Stimulated activated CD8-positive, alpha-beta memory T cell treated with anti-CD3 and anti-CD28 coated beads, Interleukin-2, amount 100 ng/mL, for 48 hours (primary cell): ENCODE measurements at places on chromosomes 3 and 15.

DNA sequence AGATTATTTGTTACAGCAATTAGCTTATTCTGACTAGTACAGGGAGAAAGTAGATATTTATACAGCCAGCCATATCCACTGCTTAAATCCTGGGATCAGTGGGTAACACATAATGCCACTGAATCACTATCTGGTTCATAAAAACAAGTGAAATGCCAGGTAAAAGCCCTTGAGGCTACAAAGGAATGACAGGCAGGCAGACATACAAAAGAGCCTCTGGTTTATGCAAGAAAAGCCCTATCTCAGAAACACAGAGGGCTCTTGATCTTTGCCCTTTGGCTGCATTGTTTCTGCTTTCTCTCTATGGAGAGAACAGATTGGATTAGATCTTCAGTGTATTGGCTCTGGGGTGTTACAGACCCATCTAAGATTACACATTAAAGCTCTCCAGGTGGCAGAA lies 115.4 kb upstream of the GADL1 start:
- no peak for DNase-seq

GRCh38 chr15:62491642-62492041 lies 326.6 kb upstream of the C2CD4B start:
- no peak for DNase-seq

DNA sequence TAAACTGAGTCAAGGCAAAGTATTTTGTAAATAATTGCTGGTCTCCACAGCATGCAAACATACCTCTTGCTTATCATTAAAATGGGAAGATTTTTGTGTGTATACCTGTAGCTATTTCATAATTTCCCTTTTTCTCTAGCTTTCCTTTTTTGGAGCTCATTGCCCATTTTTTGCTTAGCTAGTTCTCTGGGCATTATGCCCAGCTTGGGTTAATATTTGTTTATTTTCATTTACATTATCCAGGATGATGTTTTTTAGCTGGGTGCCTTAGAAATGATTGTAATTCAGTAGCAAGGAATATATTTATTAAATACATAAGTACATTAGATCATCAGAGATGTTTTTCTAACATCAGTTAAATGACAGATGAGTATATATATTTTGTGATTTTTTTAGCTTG lies 1271.7 kb upstream of the GBE1 start:
- no peak for DNase-seq

GRCh38 chr15:39365161-39365560 lies 215.7 kb upstream of the THBS1 start:
- no peak for DNase-seq

GRCh38 chr15:28897861-28898585 lies 12.2 kb downstream of the APBA2 start:
- DNase-seq, result no peak

DNA sequence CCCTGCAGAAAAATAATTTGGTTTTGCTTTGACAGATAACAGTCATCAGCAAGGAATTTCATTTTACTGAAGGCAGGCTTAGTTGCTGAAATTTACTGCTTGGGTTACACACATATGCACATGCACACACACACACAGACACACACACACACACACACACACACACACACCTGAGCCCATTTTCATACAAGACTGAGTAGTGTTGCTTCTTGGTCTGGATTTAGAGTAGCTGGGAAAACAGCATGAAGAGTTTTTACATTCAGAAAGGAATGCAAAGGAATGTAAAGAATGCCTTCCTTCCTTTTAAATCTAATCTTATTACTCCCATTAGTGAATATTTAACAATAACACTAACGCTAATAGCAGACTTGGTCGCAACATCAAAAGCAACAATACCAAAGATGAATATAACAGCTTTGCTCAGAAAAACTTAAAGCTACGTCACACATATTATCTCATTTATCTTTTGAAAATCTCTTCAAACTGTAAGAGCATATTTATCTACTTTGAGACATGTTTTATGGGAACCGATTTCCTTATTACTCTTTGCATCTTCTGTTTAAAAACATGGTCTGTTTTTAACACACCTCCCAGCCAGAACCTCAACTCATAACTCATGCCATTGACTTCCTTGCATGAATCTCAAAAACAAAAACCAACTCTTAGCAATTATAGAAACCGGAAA lies 32.5 kb downstream of the RFTN1 start:
- DNase-seq, result no peak

DNA sequence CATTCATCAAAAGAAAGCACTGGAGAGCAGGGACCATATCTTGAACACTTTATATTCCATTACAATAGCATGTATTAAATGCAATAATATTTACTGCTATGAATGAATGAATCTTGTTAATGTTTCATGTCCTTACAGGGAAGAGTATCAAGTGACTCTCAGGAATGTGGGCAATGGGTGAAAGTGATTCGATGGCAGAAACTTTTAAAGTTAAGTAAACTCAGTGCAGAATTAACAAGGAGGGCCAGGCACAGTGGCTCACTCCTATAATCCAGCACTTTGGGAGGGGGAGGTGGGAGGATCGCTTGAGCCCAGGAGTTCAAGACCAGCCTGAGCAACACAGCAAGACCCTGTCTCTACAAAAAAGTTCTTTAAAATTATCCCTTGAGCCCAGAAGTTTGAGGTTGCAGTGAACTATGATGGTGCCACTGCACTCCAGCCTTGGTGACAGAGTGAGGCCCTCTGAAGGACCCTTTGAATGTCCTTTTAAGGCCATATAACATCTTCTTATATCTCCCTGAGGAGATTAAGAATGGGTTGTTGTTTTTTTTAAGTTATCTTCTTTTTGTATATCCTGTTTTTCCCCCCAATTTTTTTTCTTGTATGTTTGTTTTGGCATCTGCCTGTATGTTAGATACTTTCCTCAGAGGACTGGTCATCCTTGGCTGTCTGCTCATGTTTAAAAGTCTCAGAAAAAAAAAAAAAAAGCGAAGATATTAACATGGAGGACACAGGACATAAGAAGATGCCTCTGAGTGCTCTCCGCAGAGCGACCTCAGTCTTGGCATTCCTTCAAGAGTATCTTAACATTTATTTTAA lies 9.6 kb upstream of the FSIP1 start:
- DNase-seq, result no peak

- DNase-seq, result no peak
Measured at GRCh38 chr3:13333236-13333897, 86.8 kb downstream of the NUP210 start.

DNA sequence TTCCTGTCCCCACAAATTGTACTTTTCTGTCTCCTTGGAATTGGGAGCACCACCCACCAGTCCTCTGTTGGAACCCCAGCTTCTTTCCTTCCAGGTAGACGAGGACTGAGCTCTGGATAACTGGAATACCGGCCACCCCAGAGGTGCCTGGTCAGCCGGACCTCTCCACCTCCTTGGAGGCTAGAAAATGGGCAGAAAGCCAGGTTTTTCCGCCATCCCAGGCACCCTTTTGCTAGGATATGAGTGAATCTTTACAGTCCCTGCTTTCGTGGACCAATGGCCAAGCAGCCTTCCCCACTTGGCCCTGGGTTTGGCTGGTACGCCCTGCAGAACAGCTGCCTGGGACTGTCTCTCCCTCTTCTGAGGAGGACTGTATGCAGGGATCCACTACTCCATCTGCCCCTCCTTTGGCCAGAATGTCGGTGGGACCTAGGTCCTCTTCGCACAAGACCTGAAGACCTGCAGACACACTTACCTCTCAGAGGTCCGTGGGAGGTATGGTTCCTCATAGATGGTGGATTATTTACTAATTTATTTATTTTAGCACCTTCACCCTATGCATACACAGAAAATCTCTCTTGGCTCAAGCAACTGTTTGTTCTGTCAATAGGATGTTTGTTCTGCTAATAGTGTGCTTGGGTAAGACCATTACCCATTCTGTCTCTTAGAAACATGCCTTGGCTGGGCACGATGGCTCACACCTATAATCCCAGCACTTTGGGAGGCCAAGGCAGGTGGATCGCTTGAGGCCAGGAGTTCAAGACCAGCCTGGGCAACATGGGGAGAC lies 8.6 kb upstream of the CHAC1 start:
- no peak for DNase-seq

DNA sequence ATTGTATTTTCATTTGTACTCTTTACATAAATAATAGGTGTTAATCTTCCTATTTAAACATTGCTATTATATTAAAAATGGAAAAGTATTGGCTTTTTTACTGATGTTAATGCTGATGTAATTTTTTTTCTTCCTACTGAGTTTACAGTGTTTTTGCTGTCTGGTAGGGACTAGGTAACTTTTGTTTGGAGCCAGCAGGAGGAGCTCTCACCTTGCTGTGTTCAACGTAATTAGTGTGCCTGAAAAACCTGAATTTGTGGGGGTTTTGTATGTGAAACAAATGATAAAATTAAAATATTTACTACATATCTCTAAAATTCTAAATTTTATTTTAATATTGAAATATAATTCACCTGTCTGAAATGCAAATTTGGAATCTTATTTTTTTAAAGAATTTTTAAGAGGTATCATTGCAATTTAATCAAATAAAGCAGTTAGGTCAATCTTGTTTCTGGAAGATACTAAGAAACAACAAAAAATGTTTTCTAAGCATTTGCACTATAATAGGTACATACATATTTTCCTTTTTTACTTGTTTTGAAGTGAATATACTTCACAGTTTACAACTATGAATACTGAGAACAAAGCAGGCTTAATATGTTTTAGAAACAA lies 48.8 kb downstream of the EPHA6 start:
- DNase-seq, result no peak

DNA sequence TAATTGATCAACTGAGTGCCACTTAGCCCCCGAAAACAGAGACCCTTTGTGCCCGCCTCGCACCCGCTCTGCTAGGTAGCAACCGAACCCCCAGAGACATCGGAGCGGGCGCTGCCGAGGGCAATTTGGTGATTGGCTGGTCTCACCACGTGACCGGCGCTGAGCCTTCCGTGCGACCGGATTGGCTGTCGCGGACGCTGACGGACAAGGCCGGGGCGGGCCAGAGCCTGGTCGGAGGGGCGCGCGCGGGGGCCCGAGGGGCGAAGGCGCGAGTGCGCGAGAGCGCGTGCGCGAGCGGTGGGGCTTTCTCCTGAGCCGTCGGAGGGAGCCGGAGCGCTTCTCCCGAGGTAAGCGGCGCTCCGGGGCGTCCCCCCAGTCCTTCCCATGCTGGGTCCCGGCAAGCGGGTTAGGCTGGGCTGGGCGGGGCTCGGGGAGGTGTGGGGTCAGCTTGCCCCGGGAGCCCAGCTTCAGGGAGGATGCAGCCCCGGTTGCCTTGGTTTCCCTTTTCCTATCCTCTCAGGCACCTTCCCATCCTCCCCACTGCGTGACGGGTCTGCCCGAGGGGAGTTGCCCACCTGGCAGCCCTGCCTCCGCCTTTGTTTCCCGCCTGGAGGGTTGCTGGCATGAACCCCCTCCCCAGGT lies at the start of gene TMEM108:
Gene TMEM108 (plus strand): TSS at position 303 of the 642 bp plus-strand sequence.
- no peak for DNase-seq

GRCh38 chr3:25863011-25863415 lies 73.1 kb downstream of the OXSM start:
- no peak for DNase-seq

- DNase-seq, result no peak
Measured at GRCh38 chr3:23650371-23651140, 155.2 kb upstream of the UBE2E1 start.

GRCh38 chr15:93291380-93291779 lies 202.4 kb upstream of the RGMA start:
- DNase-seq, result no peak

- no peak for DNase-seq
Measured at GRCh38 chr3:38029400-38030125, at the start of gene PLCD1. TSS of gene PLCD1 (minus strand) at chr3:38029642. CDS start at chr3:38029539, 103 bp downstream.

GRCh38 chr3:132615881-132616280 lies 18.8 kb downstream of the ACKR4 start:
- DNase-seq, result no peak

GRCh38 chr15:92579931-92580470 lies 75.6 kb downstream of the FAM174B start:
- no peak for DNase-seq

GRCh38 chr3:37219266-37219665 lies 44.9 kb upstream of the LRRFIP2 start:
- DNase-seq, result no peak
